ENCODE measurements at places on chromosomes 3 and 15.

DNA sequence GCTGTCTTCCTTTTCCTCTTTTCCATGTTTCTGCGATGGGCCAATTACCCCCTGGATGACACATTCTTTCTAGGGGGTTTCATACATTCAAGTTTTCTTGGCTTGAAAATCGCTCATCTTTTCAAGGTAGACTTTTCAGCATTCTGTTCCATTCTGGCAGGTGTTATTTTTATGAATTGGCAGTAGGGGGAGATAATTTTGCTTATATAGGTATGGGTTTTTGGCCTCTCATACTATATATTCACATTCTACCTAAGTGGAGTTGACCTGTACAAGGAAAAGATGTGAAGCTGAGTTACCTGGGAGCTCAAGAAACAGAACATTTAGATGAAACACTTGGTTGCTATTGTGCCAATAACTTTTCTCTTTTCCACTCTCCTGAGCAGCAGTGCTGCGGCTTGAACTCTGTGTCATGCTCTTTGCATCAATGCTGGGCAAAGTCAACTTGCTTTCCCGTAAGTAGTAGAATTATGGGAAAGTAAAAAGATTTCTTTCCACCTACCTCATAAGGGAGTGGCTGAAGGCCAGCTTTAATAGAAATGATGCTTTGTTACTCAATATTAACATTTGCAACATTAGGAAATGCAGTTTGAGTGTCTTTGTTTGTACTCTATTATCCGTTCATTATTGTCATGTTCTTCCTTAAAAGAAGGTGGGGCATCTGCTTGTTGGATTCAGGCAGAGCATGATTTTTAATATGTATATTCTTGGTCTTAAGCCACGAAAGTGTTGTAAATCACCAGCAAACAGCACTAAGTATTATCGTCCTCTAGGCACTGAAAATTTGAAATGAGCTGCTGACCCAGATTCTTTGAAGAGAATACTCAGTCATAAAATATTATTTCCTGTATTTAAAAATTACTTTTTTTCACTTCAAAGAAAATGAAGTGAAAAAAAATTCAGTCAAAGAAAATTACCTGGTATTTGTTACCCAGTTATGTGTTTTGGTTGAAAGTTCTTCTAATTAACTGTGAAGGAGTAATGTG lies 27.7 kb upstream of the MFSD1 start:
- no peak for DNase-seq

- no peak for DNase-seq
Observed at GRCh38 chr15:47813748-47814384, 96.6 kb downstream of the SEMA6D start.

DNA sequence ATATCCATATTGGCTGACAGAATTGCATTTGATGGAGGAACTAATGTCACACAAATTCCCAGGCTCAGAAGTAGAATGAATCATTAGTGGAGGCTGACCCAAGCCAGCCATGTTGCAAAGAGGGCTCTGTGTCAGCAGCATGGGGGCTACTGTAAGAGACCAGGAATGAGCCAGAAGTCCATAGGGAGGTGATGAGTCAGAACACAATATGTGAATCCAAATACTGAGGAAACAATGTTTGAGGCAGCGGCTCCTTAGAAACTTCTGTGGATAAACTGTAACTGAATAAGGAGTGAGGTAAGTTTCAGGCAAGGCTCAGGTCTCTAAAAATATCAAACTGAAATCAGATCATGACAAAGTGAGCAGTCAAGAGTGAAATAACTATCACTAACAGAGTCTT lies 170.7 kb downstream of the WDR72 start:
- no peak for DNase-seq

- no peak for DNase-seq
Observed at GRCh38 chr3:126434264-126434590, 39.5 kb downstream of the CFAP100 start.

GRCh38 chr3:131735116-131735515 lies 232.3 kb upstream of the MRPL3 start:
- DNase-seq, result no peak

DNA sequence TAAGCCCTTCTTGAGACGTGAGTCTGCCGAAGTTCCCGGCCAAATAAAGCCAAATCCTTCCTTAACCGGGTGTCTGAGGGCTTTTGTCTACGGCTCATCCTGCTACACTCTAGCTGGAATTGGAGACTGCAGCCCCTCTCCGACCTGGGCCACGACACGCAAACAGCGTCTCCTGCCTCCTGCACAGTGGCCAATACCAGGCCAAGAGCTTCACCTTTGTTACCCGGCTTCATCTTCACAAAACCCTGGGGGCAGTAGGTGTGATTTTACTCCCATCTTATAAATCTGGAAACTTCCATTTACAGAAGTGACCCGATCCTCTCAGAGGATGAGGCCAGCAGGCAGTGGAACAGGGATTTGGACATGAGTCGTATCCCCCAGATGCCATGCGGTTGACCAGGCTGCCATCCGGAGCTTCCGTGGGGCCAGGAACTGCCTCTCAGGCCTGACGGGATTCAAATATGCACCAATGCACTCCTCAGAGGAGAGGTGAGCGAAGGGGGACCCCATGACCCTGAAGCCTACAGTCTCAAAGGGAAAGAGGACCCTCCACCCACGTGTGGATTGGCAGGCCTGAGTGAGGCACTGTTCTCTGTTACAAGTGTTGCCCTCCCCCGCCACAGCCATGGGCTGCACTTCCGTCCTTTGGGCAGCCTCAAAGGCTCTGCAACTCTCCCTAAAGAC lies 53.2 kb upstream of the KLF13 start:
- DNase-seq, result no peak

GRCh38 chr15:64691896-64692565 lies 83.4 kb downstream of the RBPMS2 start:
- DNase-seq, result no peak

DNA sequence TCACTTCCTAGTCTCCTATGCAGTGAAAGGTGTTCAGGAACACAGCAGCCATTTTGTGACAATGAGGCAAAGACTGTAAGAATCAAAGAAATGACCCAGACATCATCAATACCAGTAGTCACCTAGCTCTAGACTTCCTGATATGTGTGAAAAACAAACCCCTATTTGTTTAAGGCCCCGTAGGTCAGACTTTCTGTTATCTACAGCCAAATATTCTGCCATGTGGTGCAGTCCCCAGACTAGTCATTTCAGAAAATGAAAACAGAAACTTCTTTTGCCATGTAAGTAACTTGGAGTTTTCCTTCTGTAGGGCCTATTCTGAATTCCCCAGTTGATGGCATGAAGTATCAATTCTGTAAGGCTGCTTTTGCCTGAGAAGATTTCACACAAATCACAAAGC lies 181.7 kb upstream of the SNTN start:
- no peak for DNase-seq

DNA sequence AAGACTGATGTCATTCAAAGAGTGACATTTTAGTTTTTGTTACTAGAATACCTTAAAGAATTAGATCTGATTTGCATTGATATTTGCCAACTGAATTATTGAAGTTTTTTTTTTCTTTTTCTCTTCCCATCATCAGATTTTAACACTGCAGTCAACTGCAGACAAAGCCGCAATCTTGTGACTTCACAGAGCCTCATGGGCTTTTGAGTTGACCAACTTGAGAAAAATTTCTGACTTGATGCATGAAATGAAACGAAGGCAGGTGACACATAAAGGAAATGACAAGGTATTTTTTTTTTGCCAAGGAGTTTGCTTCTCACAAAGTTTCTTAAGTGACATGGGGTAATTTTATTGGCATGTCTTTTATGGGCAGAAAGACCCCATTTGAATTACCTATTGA lies 383.7 kb downstream of the GAP43 start:
- DNase-seq, result no peak

GRCh38 chr15:68187559-68187958 lies 17.6 kb downstream of the CALML4 start:
- DNase-seq, result no peak

- no peak for DNase-seq
Observed at GRCh38 chr15:63915209-63915872, 81.6 kb upstream of the HERC1 start.
